ENCODE measurements at places on chromosomes 3 and 15.

DNA sequence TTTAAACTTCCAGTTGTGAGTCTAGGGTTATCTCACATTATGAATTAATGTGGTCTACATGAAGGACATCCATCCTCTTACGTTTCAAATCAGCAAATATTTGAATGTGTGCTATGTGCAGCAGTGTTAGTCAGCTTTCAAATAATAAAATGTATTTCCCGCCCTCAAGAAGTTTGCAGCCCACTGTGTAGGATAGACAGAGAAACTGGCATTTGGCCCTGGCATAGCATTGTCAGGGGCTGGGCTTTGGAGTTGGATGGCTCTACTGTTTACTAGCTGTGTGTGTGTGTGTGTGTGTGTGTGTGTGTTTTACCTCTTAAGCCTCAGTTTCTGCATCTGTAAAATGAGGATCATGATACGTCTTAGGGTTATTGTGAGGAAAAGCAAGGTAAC is 400.5 kb upstream of the C2CD4B start:
- no peak for DNase-seq

GRCh38 chr3:42732196-42732828 is 29.7 kb upstream of the HHATL start:
- no peak for DNase-seq

DNA sequence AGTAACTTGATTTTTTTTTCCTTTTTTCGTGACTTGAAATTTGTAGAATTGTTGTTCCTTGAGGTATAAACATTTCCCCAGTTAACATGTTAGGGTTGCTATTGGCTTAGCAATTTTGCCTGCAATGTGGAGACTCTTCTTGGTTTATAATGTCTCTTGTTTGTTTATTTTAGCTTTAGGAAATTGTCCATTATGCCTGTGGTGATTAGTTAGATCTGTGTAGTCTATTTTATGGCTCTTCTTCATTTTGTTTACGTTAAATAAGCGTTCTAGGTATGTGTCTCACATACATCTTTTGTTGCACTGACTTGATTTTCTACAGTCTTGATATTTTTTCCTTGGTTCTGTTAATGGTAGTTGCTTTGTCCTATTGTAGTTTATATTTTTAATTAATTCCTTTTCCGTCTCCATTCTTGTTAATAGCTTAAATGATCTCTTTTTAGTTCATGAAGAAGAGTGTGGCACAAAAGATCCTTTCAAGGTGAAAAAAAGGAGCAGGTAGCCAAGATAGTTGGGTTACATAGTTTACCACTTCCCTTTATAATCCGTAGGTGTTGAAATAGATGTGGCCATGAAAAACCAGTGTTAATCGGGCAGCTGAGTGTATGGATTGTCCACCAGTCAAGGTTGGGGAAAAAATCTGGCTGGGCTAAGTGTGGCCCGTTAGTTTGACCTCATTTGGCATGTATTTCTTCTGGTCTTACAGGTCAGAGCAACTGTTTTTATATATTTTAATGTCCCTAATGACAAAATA is 12.1 kb downstream of the IQGAP1 start:
- DNase-seq, result peak; percentile 49

- no peak for DNase-seq
Observed at GRCh38 chr3:106332884-106333283, 464.1 kb upstream of the CBLB start.

- no peak for DNase-seq
Observed at GRCh38 chr3:25747033-25747432, 36.2 kb downstream of the NGLY1 start.

DNA sequence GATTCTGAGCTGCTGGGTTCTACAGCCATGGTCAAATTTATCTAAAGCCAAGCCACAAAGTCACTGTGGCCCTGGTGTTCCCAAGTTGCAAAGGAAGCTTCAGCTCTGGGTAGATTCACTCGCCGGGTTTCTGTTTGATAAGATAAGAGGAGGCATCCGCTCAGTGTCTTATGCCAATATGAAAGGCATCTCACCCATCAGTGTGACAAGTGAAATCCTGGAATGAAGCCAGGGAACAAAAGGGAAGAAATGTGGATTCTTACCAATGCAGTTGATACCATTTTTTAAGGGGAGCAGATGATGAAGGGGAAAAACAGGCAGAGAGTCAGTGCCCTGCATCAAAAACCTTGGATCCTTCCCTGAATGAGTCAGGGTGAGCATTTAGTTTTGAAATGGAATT is 2.8 kb upstream of the CPNE4 start:
- no peak for DNase-seq
